ENCODE measurements at places on chromosomes 5 and 9.
A peak's percentile ranks its signal among the peaks of the same experiment; 100 is the strongest.

GRCh38 chr5:65858316-65858715 lies 68.1 kb upstream of the ERBIN start:
- DNase-seq: no peak

DNA sequence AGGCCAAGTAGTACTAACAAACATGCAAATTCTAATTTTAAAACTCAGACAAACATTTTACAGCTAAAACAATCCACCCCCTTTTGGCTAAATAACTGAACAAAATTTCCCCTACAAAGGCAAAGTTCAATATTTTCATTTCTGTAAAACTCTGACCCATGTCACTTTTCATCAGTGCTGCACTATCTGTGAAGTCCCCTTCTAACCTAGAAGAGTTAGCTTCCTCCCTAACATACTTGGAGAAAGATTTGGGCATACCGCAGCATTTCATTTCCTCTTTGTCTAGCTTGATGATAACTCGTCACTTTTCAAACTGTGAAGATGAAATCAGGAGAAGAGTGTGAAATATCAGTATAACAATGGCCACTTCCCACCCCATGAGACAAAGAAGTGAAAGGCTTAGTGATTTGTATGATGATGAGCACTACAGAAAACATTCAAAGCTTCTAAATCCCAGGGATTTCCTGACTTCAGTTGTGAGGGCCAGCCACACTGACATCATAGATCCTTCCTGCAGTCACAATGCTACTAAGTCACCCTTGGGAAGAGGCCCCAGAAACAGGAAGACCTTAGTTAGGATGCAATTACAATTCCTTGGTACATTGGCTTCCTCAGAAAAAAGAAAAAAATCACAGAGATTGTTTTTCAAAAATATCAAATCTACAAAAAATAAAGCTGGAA lies at the start of gene FAM81B:
TSS of gene FAM81B (plus strand) at position 555 of the 681 bp plus-strand sequence. CDS start at position 579, 24 bp downstream.
- no peak for DNase-seq

DNA sequence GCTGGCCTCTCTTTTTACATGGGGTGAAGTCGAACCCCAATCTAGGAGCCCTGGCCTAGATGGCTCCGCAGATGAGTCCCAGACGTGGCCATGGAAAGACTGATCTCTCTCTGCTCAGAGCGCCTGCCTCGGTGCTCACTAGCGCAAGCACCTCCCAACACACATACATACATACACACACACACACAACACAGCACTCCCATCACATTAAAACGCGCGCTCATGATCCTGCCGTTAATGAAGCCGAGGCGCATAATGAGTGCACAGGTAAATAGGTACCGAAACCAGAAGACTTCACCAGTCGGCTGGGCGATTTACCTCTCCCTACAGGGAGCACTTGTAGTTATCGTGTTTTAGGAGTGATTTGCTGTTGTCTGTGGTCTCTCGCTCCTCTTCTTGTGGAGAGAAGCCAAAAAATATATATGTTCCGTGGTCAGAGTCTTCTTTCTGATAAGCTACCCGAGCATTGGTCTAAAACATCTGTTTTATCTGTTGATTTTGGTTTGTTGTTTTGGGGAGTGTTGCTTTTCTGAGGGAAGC lies 207.7 kb downstream of the MEF2C start:
- peak; percentile 82 for DNase-seq

DNA sequence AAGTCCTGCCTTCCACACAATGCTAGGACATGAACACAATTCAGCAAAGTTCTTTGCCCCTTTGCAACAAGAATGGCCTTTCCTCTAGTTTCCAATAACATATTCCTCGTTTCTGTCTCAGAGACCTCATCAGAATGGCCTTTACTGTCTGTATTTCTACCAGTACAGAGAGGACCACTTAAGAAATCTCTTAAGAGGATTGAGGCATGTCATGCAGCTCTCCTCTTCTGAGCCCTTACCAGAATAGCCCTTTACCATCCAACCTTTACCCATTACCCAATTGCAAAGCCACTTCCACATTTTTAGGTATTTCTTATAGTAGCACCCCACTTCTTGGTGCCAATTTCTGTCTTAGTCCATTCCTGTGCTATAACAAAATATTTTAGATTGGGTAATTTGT lies 20.3 kb downstream of the TNPO1 start:
- DNase-seq: no peak

DNA sequence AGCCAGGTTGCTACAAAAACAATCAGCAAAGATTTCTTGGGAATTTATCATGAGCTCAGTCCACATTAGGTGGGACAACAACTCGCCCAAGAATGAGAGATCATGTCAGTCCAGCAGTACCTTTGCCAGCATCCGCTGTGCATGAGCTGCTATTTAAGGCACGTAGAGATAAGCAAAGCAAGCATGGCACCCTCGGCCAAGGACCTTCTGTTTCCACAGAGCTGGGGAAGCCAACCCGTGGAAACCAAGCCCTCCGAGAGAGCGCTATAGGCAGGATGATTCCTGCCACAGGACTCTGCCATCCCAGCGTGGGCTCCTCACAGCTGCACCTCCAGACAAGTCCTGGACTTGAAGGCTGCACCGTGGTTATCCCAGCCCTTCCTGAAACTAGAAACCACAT lies 189.5 kb upstream of the PPP1R26 start:
- DNase-seq: no peak

DNA sequence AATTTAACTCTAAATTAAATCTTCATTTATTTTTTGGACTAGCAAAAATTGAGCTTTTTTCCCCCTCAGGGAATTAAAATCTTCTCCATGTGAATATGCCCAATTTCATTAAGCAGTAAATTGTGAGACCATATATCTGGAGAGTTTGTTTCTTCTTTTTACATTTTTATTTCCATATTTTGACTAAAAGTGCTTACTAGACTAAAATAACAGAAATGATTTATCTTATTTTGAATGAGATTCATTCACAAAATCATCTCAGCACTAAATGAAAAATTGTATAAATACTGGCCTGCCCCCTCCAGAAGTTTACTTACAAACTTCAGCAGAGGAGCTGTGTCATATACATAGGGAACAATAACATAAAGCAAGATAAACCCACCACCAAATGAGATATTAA lies 26.6 kb downstream of the MAPKAP1 start:
- DNase-seq: no peak

GRCh38 chr9:32787816-32788215 lies 4.5 kb downstream of the TMEM215 start:
- no peak for DNase-seq

DNA sequence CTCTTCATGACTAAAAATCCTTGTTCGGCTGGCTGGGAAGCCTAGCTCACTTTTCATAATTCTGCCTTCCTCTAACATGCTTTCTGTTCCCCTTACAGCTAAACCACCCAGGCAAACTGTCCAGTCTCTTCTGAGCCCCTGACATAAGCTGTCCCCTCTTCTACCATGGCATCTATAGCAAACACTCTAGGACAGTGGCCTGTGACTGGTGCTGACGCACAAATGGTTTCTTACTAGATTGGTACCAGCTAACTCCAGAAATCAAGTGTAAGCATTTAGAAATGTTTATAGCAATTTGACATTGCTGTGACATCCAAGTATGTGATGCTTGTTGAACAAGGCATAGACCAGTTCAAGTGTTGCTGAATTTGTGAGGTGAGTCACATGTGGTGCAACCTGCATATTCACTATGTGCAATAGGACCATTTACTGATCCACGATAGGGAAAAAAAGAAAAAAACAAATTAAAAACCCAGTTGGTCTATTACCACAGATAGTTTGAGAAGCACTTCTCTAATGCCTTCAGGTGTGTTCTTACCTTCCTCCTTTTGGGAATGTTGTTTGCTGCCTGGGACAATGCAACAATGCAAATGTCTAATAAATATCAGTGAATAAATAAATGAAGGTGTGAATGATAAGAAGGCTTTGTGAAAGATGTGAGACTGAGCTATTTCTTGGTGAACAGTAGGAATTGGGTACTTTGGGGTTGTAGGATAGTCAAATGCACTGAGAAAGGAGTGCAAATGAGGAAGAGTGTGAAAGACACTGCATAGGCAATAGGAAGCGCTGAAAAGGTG lies 22.4 kb downstream of the ELOVL7 start:
- no peak for DNase-seq

DNA sequence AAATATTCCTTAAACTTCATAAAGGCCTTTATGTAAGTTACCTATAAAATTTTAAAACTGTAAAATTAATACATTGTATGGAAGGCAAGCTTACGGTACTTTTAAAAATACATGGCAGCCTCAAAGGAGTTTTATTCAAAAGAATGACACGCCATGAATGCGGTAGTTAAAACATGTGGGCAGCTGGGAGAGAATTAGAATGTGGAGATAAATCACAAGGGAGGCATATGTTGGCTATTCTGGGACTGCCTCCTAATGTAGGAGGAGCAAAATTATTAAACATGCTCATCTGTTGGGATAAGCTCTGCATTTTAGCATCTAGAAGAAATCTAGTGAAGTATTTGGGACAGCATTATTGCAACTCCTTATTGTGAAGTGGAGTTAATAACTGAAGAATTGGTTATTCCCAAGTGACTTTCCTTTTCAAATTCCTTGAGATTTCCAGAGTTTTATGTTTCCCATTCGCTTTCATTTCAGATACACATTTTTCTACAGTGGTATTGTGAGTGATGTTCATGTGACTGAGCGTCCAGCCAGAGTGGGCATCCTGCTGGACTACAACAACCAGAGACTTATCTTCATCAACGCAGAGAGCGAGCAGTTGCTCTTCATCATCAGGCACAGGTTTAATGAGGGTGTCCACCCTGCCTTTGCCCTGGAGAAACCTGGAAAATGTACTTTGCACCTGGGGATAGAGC lies 109.4 kb downstream of the CMYA5 start:
- DNase-seq: no peak

DNA sequence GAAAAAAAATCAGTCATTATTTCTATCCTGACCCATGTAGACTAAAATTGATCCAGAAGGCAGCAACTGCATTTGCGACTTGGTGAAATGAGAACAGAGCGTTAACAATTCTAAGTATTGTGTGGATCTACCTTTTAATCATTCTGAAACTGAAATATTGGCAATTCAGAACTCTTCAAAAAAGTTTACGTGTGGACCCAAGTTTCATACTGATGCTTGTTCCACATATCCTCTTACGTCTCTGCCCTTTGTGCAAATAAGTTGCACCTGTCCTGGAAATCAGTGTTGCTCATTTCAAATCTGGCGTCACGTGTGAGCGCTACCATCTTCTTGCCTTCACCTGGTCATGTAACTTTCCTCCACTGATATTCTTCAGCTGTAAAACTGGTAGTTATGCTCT lies 74.7 kb downstream of the NTRK2 start:
- no peak for DNase-seq

DNA sequence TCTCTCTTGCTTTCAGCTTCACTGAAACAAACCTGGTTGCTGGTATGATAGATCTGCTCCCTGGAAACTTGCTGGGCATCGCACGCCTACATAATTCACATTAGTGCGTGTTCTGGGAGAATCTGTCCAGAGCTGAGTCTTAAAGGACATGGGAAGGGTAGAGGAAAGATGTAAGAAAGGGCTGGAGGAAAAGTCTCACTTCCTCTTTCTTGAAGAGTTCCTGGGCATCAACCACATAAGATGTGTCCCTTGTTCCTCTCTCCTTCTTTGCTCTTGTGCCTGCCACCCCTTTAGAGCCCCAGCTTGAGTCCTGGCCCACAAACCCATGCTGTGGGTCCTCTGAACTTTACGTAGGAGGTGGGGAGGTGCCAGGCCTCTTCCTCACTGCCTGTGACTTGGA lies 205.3 kb upstream of the PANK3 start:
- no peak for DNase-seq

GRCh38 chr9:13431692-13432091 lies 152.2 kb upstream of the MPDZ start:
- DNase-seq: no peak

DNA sequence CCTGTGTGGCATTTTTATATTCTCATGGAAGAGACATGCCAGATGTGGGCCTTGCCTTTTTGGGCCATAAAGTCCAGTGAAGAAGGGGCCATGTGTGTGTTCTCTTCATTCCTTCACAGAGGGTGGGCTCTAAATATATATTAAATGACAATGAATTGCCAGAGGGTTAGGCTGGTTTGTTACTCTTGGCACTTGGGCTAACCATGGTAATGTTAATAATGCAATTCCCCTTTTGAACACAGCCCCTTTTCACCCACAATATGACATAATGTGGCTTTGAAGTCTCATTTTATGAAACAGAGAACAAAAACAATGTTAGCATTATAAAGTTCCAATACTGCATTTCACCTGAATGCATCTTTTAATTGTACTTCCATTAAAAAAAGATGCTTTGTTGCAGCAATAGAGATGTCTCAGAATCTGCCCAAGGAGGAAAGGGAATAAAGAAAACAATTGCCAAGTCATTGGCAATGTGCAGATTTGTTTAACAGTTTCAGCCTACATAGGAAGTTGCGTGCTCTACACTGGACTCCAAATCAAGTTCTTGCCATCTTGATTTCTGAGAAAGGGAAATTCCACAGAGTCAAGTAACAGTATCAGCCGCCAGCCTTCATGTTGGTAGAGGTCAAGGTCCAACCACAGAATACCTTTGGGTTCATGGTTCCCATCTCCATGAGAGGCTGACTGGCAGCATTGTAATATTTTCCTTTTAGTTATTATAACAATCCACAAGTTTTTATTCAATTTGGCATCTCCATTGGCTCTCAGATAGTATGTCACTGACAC lies 141.9 kb downstream of the SLC12A2 start:
- DNase-seq: no peak

DNA sequence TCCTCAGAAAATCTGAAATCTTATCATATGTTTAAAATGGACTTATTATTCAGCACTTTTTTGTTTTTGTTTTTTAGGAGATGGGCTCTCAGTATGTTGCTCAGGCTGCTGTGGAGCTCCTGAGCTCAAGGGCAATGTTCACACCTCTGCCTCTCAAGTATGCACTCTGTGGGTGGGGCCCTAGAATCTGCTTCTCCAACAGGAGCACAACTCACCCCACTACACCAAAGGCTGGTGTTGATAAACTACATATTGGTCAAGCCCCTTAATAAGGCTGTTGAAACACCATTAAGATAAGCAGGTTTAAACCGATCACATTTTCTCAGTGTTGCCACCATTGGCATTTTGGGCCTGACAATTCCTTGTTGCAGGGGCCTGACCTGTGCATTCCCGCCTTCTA lies 131.6 kb downstream of the FANCC start:
- no peak for DNase-seq

GRCh38 chr9:134189145-134189469 lies 24.7 kb upstream of the RNU6ATAC start:
- DNase-seq: peak; percentile 79

DNA sequence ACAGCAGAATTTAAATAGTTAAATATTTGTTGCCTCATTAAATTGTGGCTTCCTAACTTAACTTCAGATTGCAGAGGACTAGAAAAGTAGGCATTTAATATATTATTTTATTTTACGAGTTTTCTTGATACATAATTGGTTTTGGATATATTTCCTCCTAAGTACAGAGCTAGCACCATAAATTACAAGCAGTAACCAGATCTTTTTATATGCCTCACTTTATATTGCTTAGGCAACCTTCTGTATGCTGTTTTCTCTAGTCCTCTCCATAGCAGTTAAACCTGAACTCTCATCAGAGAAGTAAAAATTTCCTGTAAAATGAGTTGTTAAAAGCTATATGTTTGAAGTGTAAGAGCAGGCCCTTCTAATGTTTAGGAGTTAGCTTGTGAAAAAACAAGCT lies 144.2 kb downstream of the ZCCHC7 start:
- DNase-seq: no peak

- DNase-seq: no peak
These were observed 4.9 kb downstream of the APBA1 start for GRCh38 chr9:69667306-69667705.

GRCh38 chr5:83846624-83847350 lies 126.1 kb upstream of the HAPLN1 start:
- DNase-seq: no peak

Data from brain (organoid and tissue), 16 donors.